ENCODE measurements at places on chromosomes 11 and 22.

GRCh38 chr11:130905512-130905911, 10.8 kb downstream of the SNX19 start:
- DNase-seq, result no peak

DNA sequence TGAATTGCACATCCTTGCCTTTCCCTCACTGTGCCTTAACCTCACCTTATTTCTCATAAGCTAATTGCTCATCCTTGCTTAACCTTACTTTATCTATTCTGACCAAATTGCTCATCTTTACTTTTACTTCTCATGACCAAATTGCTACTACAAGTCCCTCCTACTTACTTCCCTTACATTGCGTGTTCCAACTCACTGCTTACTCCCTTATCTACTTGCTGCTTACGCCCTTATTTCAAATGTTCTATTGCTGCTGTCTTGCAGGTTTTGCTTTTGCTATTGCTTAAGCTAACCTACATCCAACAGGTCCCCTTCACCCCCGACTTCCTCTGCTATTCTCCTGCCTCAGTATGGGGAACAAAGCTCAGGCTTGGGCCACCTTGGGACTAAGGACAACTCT, 8.0 kb downstream of the OR8B2 start:
- DNase-seq, result no peak

GRCh38 chr22:29964776-29965175, 81.8 kb downstream of the MTMR3 start:
- DNase-seq, result no peak

DNA sequence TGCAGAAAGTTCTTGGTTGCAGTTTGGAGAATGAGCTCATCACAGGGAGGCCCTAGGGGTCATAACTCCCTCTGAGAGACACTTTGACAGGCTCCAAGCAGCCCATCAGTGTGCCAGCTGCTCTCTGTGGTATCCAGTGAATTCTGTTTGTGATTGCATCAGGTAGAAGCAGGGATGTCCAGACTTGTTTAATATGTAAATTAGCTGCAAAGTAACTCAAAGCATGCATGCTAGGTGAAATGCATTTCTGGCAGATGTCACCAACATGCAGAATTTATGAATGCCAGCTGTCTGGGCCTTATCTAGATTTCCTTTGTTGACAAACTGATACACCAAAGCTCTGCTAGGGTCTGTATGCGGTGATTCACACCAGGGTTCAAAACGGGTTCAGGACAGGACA, 123.6 kb upstream of the MTNR1B start:
- no peak for DNase-seq

GRCh38 chr11:83681031-83681781, 395.0 kb upstream of the CCDC90B start:
- peak; percentile 11 for DNase-seq

- DNase-seq, result no peak
Observed at GRCh38 chr22:49856343-49856742, 2.7 kb downstream of the ZBED4 start.

DNA sequence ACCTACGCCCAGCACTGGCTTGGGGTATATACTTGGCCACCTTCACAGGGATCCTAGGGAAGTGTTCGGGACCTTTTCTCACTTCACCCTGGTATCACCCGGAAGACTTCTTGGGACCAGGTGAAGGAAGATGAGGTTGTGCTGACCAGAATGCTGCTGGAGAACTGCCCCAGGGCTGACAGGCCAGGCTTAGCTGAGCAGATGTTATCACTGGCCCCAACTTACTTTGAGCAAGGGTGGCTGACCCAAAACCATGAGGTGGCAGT, 4.5 kb downstream of the FTH1 start:
- no peak for DNase-seq

DNA sequence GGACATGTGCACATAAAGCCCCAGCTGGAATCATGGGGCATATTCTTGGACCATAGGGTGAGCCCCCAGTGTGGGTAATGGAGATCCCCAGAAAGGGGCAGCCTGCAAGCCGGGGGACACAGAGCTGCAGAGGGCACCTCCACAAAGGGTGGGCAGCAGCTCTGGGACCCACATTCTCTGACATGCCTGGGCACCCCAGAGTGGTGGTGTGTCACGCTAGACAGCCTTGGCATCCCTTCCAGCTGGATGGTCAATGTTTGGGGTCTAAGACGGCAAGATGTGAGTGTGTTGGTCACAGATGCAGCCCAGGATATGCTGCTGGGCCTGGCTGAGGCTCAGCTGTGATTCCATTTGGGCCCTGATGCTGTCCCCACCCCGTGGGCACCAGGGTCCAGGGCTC, 9.7 kb downstream of the ADORA2A start:
- no peak for DNase-seq

- peak; percentile 42 for DNase-seq
Observed at GRCh38 chr22:18023509-18024275, 669 bp downstream of the MICAL3 start.

DNA sequence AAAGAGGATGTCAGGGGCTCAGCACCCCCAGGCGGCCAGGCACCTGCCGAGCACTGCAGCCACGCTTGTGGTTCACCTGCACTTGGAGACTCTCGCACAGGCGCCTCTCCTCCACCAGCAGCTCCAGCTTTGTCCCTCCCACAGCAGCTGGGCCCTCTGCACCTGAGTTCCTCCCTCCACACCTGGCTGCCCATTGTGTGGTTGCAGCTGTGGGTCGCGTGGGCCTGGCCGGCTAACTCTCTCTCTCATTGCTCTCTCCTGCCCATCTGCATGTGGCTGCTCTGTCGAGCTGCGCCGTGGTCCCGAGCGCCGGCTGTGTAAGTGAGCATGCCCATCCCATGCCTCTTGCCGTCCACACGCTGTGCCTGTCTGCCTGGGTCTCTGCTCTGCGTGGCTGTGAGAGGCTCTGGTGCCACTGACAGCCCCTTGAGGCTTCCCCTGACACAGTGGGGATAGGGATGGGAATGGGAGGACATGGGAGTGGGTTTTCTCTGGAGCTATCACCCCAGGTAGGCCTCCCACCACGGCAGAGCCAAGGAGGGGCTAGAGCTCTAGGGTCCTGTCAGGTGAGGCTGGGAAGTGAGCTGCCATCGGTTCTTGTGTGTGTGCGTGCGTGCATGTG, 8.5 kb upstream of the ACR start:
- peak; percentile 22 for DNase-seq

GRCh38 chr11:107293677-107294344, 163.8 kb downstream of the CWF19L2 start:
- DNase-seq, result peak; percentile 5

- no peak for DNase-seq
Observed at GRCh38 chr11:36053281-36053680, 109.4 kb downstream of the LDLRAD3 start.

- no peak for DNase-seq
Observed at GRCh38 chr11:76321340-76321739, 59.6 kb downstream of the THAP12 start.

GRCh38 chr11:28874706-28875105, 766.5 kb downstream of the METTL15 start:
- no peak for DNase-seq

- DNase-seq, result no peak
Observed at GRCh38 chr11:71119656-71120269, 132.6 kb downstream of the SHANK2 start.

DNA sequence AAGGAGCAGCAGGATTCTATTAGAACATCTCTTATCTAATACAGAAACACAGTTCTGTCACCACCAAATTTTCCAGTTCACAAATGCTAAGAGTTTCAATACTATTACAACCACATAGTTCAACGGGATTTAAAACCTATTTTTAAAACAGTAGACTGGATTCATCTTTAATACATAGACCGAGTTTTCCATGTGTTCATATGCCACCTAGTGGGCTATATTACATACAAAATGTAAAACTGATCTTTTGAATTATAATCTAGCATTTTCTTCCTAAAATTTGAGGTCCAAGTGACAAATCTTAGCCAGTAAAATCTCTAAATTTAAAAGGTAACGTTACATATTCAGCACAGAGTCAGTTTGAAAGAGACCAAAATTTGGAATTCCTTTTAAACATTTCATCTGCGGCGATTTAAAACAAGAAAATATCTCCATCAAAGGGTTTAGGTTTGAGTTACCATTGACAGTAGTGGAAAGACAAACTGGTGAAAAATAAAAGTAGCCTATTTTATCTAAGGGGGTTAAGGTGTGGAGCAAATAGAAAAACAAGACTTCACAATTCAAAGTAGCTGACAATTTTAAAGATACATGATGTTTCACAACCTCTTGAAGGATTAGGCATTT, 269.3 kb upstream of the MPPED2 start:
- DNase-seq, result no peak

GRCh38 chr22:24430431-24431308, 3.3 kb downstream of the ADORA2A start:
- no peak for DNase-seq

- no peak for DNase-seq
Observed at GRCh38 chr11:82719361-82720105, 14.1 kb downstream of the FAM181B start.

GRCh38 chr11:24872186-24872585, 375.3 kb downstream of the LUZP2 start:
- no peak for DNase-seq

GRCh38 chr11:60288531-60288930, 8.1 kb downstream of the MS4A4A start:
- DNase-seq, result no peak

DNA sequence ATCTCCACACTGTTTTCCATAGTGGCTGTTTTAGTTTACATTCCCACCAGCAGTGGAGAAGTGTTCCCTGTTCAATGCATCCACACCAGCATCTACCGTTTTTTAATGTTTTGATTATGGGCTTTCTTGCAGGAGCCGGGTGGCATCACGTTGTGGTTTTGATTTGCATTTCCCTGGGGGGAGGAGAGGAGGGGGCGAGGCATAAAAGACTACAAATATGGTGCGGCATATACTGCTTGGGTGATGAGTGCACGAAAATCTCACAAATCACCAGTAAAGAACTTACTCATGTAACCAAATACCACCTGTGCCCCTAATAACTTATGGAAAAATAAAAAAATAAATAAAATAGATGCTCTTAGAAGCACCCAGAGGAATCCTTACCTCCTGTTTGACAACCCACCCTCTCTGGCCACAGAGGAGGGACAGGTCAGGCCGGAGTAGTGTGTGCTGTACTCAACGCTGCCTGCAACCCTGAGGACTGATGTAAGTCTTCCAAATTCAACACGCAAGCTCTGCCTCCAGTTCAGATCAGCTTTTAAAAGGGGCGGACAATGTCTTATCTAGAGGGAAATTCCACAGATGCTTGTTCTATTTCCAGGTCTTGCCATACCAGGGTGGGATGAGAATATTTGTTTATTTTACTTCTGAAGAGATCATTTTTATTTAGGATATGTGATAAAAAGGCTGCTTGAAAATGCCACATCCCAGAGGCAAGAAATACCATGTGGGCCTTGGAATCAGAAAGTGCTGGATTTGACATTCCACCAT, 329.6 kb upstream of the B3GAT1 start:
- peak; percentile 23 for DNase-seq

GRCh38 chr11:933936-934335, 8.3 kb downstream of the AP2A2 start:
- no peak for DNase-seq

DNA sequence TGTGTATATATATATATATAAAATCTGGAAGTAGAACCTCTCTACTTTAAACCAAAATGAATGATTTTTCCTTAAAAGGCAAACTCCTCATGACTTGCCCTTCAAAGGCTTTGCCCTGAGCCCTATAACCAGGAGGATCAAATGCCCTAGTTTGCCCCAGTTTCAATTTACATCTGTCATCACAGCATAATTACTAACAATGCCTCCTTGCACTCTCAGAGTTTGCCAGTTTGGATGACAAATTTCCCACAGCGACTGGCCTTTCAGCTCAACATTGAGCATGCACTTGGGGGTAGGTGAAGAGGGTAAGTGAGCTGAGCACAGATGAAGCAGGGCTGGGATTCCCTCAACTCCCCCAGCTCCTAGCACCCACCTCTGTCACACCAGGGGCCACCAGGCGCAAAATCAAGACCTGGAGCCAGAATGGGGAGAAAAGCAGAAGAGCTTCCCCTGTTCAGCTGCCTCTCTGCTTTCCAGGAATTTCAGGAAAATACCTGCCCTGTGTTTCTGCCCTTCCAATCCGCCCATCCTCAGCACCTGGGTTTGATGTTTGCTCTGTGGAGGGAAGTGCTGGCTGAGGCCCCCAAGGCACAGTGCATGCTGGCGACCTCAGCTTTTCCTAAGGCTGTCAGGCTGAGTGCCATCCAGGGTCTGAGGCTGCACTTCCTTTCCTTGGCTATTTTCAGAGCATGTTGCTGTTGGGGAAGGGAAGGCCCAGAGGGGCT, 67.5 kb downstream of the ADAMTS15 start:
- no peak for DNase-seq

DNA sequence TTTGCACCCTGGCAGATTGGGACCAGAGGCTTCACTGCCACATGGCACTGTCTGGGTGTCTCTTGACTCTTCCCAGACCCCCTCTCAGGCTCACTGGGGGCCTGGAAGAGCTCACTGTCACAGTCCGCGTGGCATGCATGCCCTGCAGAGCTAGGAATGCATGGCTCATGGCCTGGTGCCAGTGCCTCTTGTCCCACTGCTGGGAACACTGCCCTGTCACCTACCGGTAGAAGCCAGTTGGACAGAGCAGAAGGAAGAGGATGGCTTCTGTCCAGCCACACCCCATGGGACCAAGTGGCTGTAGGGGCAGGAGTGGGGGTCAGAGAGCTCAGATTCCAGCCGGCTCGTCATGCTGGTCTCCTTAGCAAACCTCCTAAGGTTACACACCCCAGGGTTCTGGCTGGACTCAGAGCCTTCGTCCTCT, 29.7 kb downstream of the MB start:
- DNase-seq, result no peak

GRCh38 chr11:64157631-64158394, 8.1 kb downstream of the MACROD1 start:
- no peak for DNase-seq

GRCh38 chr22:22060200-22061084, 77.9 kb upstream of the TOP3B start:
- DNase-seq, result no peak

DNA sequence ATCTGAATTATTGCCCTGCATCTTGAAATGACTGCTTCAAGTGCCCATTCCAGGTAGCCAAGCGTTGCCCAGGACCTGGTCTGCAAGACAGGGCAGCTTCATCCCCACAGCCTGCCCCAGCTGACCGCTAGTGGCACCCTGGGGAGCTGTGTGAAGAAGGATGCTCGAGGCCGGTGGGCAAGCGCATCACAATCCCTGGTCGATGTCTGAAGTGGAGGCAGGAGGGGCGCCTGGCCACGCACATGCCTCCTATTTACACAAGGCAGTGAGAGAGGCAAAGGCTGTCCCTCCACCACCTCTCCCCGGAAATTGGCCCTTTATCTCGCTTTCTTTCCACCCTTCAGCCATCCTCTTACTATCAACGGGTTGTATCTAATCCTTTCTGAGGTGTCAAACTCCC, 28.1 kb upstream of the PHF21A start:
- DNase-seq, result no peak

- DNase-seq, result no peak
Observed at GRCh38 chr11:14018441-14018840, 55.9 kb downstream of the SPON1 start.

- no peak for DNase-seq
Observed at GRCh38 chr11:33208150-33208549, 46.9 kb upstream of the CSTF3 start.

GRCh38 chr11:27328614-27329013, 34.4 kb downstream of the CCDC34 start:
- DNase-seq, result no peak

- DNase-seq, result no peak
Observed at GRCh38 chr22:46971099-46971763, 208.8 kb downstream of the TBC1D22A start.

Data from NCI-H187 (cell line).